IPS DF 6.9 (cell line): ENCODE measurements at places on chromosomes 7 and 10.

DNA sequence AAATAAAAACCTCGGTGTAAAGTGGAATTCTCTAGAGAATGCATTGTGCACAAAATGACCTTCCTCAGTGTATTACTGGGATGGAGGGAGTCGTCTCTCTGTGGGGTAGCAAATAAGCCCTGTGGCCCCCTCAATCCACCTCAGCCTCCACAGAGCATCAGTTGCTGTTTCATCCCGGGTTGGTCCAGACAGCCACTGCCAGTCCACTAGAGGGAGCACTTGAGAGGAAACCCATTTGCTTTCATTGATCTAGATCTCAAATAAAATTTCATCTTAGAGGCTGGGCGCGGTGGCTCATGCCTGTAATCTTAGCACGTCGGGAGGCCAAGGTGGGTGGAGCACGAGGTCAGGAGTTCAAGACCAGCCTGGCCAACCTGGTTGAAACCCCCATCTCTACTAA lies 1128.7 kb downstream of the CNTNAP2 start:
- DNase-seq, result peak; percentile 47

- DNase-seq, result no peak
These were observed 12.3 kb upstream of the KIF5B start for GRCh38 chr10:32068569-32068968.

- DNase-seq, result no peak
These were observed 400.7 kb upstream of the MKI67 start for GRCh38 chr10:128526791-128527375.

DNA sequence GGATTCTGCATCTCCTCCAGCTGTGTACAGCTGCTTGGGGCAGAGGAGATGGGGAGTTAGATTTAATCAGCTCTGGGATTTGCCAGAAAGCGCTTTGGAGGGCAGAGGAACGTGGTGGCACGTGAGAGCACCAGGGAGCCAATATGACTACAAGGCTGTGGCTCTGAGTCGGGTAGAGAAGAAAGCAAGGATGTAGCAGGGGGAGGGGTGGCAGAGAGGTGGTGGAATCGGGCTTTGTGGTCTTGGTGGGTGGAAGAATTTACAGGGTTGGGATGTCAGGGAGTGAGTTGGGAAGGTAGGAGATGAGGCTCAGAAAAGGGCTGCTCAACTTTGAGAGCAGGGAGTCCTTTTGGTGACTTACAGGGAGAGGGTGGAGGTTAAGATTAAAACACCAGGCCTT lies 113.6 kb downstream of the CCNY start:
- DNase-seq, result no peak

DNA sequence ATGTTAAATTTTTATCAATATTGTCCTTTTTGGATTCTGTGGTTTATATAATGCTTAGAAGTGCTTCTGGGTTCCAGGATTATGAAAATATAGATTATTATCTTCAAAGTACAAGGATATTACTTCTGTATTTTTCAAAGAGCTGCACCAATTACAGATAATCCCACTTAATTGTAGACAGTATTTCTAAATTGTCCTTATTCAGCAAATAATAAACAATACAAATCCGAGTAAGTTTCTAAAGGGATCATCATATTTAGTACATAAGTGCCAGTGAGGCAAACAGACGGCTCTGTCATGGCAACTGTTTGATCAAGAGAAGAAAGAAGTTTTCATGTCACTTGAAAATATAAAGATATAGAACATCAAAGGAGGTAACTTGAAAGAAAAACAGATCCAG lies 19.2 kb downstream of the ANKMY2 start:
- DNase-seq, result no peak

GRCh38 chr10:78504181-78504580 lies 470.5 kb downstream of the RPS24 start:
- no peak for DNase-seq

DNA sequence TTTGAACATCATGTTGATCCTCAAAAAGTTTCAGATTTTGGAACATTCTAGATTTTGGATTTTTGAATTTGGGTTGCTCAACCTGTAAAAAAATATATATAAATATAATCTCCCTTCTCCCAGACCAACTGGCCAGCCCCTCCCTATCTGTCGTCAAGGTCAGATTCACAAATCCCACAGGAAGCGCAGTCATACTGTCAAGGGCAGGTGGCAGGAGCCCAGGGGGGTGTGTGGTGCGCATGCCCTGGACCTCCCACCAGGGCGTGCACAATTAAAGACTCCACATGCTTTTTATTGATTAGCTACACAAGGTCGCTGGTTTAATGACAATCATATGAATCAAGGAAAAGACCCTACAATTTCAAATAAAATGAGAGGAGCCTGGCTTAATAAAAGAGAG lies 77.0 kb upstream of the EEPD1 start:
- DNase-seq, result no peak

GRCh38 chr7:39035903-39036302 lies 58.2 kb downstream of the POU6F2 start:
- DNase-seq, result no peak
